D721Med (cell line): ENCODE measurements at places on chromosomes 6 and 20.

GRCh38 chr6:120357447-120357846 is 976.8 kb downstream of the TBC1D32 start:
- no peak for DNase-seq

DNA sequence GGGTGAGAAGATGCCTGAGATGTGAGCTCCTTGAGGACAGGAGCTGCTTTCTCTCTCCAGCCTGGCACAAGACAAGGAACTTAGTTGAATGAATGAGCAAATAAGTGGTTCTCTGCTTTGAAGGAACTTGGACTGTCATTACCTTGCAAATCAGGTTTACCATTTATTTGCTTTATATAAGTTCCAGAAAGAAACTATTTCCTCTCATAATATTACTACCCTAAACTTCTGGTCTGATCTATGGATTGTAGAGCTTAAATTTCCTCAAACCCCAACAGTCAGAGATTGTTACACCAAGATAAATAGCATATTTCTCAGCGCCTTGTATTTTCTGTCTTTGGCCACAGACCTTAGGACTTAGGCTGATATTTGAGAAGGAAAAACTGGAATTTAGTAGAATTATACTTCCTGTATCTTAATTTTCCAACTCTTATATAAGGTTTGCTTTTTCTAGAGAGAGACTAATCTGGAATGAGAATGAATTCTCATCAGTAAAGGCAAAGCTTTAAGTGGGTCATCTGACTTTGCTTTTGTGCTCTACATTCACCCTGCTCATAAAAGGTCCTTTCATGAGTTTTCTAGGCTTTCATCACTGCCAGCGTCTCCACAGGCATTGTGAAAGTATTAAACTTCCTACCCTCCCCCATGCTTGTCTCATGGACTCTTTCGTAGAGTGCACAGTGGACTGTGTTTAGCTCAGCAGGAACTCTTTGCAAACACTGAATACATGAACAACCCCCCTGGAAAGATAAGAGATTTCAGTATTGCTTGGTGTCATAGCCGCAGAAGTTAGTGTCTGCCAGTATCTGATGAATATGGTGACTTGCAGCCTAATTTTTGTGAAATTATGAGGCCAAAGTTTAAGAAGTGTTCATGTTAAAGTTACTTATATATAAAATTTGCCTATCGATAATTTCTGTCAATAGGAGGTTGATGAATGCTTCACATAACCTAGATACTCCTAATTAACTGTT is 74.0 kb downstream of the PTPRA start:
- no peak for DNase-seq

GRCh38 chr6:125951323-125951722 is 5.2 kb upstream of the HINT3 start:
- no peak for DNase-seq

GRCh38 chr6:86938814-86939213 is 1.5 kb downstream of the HTR1E start:
- DNase-seq, result no peak

GRCh38 chr6:90194371-90194841 is 102.2 kb downstream of the BACH2 start:
- no peak for DNase-seq

DNA sequence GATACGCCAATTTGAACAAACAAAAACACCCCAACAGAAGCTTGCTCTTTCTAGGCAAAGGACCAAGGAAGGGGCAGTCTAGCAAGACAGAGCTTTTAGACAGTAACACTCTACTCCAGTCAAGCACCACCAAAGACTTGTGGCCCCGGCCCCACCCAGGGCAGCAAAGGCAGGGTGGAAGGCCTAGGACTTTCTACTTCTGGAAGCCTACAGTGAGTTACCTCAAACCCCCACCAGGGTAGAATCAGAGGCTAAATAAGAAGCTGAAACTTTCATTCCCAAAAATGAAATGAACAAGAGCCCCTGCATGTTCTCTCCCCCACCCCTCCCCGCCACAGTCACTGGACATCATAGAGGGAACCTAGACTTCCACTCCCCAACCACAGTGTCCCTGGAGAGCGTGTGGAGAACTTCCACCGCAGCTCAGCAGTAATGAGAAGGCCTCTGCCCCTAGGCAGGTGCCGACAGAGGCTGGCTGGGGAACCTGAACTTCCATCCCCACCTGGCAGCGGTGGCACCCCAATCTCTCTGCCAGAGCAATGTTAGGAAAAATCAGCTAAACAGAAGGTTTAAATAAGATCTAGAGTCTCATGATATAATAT is 40.0 kb downstream of the KATNA1 start:
- DNase-seq, result no peak

DNA sequence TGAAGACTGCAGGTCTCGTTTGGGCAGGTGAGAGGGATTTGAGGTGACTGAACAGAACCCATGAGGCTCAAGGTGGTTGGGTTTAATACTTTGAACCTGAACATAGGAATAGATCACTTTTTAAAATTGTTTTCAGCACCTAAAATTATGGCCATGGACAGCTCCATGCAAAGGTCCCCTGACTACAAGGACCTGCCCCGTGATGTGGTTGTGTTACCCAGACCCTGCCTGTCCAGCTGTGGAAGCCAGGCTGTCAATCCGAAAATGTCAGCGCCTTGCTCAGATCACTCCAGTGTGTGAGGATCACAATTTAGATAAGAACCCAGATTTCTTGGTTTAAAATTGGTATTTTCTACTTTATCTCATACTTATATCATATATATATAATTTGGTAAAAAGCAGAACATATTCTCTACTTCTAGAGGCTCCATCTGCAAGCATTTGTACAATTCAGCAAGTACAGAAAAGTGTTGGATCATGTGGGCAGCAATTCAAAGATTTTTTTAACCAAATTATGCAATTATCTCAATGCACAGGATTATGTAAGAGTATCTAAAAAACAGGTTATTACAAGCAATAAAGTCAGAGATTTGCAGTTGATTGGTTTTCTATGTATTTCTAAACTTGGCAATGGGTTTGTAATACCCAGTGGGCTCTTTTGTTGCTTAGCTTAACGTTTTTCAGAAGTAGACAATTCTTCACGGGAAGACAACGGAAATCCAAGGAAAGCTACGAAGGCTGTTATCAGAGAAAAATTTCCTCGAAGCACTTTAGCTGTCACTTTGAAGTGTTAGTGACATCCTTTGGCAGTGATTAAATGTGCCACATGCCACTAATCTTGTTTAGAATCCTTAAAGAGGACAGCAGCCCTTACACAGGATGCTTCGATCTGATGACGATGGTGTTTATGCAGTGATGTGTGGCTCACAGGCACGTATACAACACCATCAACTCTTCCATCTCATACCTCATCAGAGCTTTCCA is 24.1 kb upstream of the RPS6KA2 start:
- no peak for DNase-seq

DNA sequence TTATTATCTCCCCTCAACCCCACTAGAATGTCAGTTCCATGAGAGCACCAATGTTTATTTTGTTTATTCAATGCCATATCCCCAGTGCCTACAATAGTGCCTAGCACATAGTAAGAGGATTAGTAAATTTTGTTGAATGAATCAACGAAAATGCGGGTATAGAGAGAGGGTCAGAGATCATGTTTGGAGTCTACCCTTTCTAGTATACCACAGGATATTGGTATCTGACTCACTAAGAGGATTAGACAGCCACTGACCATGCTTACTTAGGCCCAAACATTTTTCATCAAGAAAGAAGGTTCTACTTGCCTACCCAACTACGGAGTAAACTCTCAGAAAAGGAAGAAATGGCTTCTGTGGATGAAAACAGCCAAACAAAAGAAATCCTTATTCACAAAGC is 356.8 kb downstream of the BTBD9 start:
- DNase-seq, result no peak

- no peak for DNase-seq
Observed at GRCh38 chr20:49890471-49891361, 24.6 kb downstream of the SPATA2 start.

GRCh38 chr6:43081043-43081442 is 4.9 kb downstream of the PTK7 start:
- DNase-seq, result no peak

DNA sequence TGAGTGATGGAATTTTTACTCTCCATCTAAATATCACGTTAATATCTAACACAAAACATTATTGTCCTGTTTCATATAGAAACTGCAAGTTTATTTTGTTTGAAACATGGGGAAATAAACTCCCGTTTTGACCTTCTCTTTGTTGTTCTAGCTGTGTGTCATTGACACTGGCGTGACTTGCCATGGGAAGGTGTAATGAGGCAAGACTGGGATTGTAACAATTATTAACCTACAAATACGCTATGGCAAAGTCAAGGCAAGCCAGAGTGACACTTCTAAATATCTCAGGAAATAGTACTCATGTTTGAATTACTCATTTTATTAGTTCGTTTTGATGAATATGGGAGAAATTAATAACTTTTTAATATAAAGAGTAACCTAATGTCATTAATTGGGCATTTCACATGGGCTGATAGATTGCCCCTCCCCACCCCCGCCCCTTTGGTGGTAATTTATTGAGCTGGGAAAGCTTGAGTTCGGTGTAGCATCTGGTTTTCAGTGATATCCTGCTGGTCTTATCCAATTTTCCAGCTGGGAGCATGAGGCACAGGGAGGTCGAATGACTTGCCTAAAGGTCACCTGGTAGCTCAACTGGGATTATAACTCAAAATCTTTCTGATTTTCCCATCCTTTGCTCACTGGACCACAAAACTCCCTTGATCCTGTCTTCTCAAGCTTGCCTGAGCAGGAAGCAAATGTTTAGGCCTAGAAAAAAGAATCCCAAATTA is 380.6 kb upstream of the JAG1 start:
- DNase-seq, result no peak

DNA sequence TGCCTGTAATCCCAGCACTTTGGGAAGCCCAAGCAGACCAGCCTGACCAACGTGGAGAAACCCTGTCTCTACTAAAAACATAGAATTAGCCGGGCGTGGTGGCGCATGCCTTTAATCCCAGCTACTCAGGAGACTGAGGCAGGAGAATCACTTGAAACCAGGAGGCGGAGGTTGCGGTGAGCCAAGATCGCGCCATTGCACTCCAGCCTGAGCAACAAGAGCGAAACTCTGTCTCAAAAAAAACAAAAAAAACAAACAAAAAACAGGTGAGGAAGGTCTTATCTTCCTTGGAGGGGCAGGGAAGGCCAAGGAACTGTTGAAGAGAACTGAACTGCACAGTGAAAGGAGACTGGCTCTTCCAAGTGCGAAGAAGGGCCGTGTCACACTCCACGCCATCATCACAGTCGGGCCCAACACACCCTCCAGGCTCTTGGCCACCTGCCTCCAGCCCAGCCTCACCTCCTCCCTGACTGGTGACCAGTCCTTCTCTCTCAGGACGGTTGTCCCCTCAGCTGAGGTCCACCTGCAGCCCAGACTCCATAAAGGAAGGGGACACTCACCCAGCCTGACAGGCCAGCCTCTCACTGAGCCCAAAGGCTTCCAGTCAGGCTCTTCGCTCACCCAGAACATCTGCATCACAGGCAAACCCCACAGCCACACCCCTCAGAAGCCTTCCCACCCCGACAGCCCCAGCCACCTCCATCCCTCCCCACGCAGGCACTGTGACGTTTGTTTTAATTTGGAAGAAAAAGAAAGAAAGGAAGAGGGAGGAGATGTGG is 4.1 kb downstream of the ZC3H12D start:
- DNase-seq, result no peak

DNA sequence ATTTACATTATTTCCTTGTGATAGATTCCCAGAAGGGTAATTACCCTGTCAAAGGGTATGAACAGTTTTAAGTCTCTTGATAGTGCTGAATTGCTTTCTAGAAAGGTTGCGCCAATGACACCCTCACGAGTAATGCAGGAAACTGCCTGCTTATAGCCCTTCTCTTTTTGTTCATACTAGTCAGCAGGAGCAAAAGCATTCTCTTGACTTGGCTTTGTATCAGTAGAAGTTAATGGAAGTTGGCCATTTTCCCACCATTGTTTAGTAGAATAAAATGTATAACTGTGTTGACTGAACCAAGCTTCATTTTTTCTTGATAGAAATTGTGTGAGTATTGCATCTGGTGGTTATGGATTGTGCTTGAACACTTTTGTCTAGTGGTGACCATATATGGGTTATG is 100.1 kb downstream of the FARS2 start:
- DNase-seq, result no peak

GRCh38 chr20:4688305-4688704 is 33.4 kb upstream of the PRND start:
- no peak for DNase-seq

DNA sequence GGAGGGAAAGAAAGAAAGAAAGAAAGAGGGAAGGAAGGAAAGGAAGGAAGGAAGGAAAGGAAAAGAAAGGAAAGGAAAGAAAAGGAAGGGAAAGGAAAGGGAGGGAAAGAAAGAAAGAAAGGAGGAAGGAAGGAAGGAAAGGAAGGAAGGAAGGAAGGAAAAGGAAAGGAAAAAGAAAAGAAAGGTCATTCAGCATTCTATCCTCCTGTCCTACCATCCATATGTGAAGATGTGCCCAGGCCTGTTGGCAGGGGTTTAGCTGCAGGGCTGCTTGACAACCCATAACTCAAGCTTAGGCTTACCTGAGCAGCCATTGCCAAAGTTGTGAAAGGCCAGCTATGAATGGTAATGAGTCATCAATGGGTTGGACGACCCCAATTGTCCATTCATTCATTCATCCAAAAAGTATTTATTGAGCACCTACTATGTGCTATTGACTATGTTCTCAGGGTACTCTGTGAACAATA is 49.9 kb upstream of the OCSTAMP start:
- DNase-seq, result no peak

GRCh38 chr6:110217266-110217665 is 37.0 kb downstream of the CDC40 start:
- no peak for DNase-seq

DNA sequence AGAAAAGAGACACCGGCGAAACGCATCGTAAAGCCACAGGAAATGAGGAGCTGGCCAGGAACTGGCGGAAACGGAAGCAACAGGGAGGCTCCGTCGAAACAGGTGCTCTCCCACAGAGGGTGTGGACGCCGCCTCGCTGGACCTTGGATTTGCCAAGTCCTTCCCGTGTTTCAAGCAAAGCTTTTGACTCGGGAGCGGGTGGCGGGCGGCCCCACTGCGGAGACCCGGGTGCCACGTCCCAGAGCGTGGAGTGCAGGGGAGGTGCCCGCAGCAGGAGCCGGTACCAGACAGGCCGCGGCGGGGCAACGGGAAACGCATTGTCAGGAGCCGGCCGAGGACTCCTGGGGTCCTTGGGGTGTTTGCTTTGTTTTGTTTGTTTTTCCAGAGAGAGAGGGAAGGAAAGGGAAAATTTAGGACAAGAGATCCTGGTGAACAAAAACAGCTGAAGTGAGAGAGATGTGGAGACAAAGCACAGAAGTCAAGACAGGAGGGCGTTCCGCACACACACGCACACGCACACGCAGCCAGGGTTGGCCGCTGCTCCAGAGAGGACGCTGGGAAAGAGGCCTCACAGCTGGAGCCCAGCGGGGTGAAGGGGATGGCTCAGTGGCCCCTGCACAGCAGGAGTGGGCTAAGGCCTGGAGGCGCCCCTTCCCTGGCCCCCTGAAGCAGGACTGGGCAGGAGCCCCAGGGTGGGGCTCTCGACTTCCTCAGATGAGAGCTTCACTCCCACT is 50.9 kb upstream of the CHRNA4 start:
- no peak for DNase-seq

- DNase-seq, result no peak
Observed at GRCh38 chr20:25206063-25206403, 10.5 kb downstream of the ENTPD6 start.

- no peak for DNase-seq
Observed at GRCh38 chr6:87182321-87182720, 27.0 kb downstream of the ZNF292 start.
